Right lung (tissue), 10 donors: ENCODE measurements at places on chromosomes 5 and 9.

GRCh38 chr9:129198319-129199043 lies 20.4 kb upstream of the IER5L start:
- DNase-seq = no peak

DNA sequence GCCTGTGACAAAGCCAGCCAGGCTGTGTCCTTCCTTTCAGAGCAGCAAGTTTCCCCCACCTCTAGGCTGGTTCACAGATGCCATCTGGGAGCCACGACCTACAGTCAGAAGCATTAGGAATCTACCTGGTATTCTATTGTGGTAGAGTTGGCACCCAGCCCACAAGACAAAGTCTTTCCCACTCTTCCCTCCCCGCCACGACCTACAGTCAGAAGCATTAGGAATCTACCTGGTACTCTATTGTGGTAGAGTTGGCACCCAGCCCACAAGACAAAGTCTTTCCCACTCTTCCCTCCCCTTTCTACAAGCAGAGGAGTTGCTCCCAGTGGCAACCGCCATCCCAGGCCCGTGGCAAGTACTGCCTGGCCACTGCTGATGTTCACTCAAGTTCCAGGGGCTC lies 157.8 kb upstream of the TNC start:
- no peak for DNase-seq

GRCh38 chr5:112696786-112697185 lies 40.9 kb upstream of the APC start:
- DNase-seq = no peak

DNA sequence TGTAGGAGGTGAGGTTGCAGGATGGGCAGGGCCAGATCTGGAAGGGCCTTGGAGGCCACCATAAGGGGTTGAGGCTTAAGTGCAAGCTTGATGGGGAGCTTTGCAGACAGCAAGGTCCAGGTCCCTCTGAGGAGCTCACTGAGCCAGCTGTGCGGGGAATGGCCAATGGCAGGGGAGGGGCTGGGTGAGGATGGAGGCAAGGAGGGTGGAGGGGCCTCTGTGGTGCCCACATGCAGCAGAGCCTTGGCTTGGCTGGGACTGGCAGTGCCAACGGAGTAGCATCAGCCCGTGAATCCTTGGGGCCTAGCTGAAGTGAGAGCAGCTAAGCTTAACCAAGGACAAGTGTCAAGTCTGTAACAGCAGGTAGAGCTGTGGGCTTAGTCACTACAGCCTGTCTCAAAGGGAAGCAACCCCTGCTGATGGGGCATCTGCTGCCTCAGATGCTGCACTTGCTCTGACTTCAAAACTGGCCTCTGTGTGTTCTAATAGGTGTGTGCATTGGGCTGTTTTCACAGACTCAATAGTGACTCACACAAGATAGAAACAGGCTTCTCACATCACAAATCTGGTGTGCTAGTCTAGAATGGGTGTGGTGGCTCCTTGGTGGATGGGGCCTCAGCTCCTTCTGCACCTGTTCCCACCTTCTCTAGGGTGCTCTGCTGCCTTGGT lies 16.3 kb downstream of the GALNT12 start:
- DNase-seq = no peak

DNA sequence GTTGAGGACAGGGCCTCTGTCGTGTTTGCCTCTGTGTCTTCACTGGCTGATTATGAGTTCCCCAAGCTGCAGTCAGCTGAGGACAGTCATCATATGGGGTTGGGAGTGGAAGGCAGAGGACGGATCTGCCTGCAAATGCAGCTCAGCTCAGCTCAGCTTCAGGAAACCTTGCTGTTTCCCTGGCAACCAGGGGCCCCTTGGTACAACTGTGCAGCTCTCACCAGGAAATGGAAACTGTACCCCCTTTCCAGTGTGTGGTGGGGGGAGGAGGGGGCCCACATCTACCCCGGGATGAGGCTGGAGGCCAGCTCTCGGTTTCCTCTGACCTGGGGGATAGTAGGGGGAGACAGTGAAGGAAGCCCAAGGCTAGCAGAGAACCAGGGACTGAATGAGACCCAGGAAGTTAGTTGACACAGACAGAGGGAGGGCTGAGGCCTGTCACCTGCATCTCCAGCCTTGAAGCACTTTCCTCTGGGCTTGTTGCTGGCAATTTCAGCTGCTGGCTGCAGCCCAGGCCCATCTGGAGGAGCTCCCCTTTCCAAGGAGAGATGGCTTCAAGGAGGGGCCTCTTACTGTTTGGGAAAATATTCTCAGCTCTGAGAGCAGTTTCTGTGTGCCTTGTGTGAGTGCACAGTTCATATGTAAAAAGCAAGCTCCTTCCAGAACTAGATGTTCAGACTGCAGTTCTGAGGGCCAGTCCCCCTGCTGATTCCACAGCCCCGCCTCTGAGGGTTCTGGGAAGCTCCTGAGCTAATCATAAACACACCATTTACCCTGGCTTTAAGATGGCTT lies 6.9 kb downstream of the ANXA6 start:
- DNase-seq = peak; percentile 44

- peak; percentile 61 for DNase-seq
These were observed 396.8 kb upstream of the NMUR2 start for GRCh38 chr5:152801886-152802285.

- peak; percentile 76 for DNase-seq
These were observed 79.2 kb downstream of the DOCK2 start for GRCh38 chr5:169716287-169716686.

GRCh38 chr5:13408616-13409015 lies 535.9 kb downstream of the DNAH5 start:
- no peak for DNase-seq

- no peak for DNase-seq
These were observed 416.5 kb downstream of the DMRTA1 start for GRCh38 chr9:22863106-22863505.

- DNase-seq = no peak
These were observed 193.4 kb upstream of the WWC1 start for GRCh38 chr5:168097876-168098653.

DNA sequence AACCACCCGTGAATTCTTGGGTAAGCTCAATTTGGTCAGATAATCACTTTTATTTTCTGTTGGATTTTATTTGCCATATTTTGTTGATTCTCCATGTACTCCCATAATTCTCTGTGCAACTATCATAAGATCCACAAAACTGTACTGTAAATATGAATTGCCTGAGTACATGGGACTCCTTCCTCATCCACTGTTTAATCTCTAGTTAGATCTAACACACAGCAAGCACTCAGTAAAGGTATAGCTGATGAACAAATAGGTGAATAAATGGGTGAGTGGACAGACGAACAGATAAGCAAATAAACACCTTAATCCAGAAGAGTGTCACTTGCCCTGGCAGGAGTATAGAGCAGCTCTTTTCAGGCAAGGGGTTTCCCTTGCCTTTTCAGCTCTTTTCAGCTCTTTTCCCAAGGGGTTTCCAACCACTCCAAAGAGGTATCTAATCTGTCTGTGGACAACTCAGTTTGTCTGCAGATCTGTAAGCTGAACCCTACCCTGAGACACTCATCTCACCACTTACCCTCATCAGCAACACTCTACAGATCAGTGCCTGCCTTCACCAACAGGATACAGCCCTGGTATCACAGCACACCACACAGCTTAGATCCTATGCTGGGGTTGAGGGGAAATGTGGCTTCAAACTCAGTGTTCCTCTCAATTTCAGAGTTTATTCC lies 51.2 kb downstream of the SIL1 start:
- no peak for DNase-seq
